ENCODE measurements at places on chromosomes 7 and 10.

GRCh38 chr10:17644485-17644943 lies 563 bp downstream of the STAM start:
- DNase-seq, result no peak

GRCh38 chr7:26944501-26945358 lies 80.3 kb upstream of the SKAP2 start:
- DNase-seq, result no peak

- no peak for DNase-seq
Observed at GRCh38 chr10:34727595-34728033, 87.5 kb downstream of the PARD3 start.

DNA sequence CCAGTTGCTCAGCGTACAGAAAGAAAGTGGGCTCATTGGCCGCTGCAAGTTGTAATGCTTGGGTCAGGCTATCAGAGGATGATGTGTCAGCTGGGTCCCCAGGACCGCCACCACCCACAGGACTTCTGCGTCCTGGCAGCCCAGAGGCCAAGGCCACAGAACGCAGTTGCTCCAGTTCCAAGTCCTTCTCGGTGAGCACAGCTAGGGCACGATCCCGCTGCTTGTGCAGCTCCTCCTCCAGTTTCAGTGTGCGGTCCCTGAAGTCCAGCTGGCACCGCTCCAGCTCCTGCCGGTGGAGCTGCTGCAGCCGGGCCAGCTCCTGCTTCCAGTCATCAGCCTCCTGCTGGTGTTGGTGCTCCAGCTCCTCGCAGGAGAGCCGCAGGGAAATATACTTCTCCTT lies 3.0 kb downstream of the GCC1 start:
- DNase-seq, result peak; percentile 85

- DNase-seq, result no peak
Observed at GRCh38 chr10:59687657-59688056, 22.0 kb downstream of the SLC16A9 start.

DNA sequence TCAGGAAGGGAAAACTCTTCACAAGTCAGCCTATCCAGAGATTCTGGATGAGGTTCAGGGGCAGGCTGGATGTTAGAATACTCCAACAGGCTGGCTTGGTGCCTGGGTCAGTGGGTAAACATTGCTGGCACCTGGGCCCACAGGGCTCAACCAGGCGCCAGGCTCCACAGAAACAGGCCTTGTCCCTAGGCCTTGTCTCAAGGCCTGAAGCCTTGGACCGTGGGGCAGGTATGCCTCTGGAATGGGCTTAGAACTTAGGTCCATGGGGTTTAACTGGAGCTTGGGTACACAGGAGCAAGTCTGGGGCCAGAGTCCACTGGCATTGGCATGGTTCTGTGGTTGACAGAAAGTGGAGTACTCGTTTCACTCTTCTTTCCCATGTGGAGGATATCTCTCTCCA lies 263.0 kb upstream of the ETV1 start:
- no peak for DNase-seq

DNA sequence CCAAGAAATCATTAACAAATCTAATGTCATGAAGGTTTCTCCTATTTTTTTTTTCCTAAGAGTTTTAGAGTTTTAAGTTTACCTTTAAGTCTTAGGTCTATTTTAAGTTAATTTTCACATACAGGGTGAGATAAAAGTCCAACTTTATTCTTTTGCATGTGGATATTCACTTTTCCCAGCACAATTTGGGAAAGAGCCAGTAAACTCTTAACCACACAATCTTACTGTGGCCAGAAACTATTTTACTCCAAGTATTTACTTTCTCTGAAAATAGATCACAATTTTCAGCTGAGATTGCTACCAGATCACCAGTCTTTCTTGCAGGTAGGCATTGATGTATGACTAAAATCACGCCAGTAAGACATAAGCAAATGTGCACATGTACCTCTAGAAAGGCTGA lies 728.5 kb downstream of the TNS3 start:
- no peak for DNase-seq

DNA sequence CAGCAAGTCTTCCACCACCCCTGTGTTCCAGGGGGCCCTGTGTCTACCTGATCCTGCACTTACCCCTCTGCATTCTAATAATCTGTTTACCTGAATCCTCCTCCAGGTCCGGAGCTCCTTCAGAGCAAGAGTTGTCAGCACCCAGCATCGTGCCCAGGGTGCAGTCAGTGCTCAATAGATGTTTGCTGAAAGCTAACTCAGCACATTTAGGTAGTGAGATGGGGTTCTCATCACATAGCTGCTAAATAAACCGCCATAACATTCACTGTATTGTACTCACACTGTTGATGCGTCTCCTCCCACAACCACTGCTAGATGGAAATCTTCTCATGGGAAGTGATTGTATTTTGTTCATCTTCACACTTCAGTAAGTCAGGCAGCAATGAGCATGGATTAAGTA lies 376.5 kb upstream of the C7orf33 start:
- no peak for DNase-seq

DNA sequence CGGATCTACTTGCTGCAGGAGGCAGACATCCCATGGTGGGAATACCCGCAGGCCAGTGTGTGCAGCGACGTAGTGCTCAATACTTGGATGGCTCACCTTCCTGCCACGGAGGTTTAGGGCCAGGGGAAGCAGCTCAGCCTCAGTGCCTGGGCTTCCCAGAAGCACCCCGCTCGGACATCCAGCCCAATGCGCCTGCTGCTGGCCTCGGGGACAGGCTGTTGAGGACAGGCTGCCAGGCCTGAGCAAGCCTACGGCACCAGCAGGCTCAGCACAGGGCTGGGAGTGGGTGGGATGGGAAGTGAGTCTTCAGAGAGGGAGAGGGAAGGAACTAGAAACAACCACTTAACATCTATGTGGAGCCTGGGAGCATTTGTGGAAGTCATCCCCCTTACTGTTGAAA lies 441.3 kb upstream of the MGMT start:
- DNase-seq, result no peak

GRCh38 chr7:115136796-115137443 lies 215.0 kb downstream of the MDFIC start:
- no peak for DNase-seq

- DNase-seq, result no peak
Observed at GRCh38 chr7:92648067-92648466, 57.9 kb upstream of the FAM133B start.

GRCh38 chr10:73931767-73932619 lies 21.1 kb downstream of the PLAU start:
- DNase-seq, result no peak

DNA sequence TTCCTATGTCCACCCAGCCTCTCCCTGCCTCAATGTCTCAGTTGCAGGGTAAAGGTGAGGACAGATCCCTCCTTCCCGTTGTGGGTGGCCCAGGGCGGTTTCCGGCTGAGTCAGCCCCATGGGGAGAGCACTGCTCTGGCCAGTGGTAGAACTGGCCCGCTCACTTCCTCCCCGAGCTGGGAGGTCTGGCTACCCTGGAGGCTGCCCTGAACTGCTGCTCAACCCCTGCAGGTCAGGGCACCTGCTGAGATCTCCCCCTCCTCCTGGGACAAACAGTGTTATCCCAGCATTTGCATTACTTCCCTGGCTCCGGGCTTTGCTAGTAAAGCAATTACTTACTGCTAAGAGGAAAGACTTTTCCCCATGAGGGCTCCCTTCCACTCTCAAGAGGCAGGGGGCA lies 21.4 kb upstream of the IMPDH1 start:
- DNase-seq, result no peak

- no peak for DNase-seq
Observed at GRCh38 chr7:46746695-46747687, 825.9 kb upstream of the IGFBP3 start.

GRCh38 chr7:64653721-64654401 lies 12.1 kb upstream of the ZNF107 start:
- DNase-seq, result no peak

DNA sequence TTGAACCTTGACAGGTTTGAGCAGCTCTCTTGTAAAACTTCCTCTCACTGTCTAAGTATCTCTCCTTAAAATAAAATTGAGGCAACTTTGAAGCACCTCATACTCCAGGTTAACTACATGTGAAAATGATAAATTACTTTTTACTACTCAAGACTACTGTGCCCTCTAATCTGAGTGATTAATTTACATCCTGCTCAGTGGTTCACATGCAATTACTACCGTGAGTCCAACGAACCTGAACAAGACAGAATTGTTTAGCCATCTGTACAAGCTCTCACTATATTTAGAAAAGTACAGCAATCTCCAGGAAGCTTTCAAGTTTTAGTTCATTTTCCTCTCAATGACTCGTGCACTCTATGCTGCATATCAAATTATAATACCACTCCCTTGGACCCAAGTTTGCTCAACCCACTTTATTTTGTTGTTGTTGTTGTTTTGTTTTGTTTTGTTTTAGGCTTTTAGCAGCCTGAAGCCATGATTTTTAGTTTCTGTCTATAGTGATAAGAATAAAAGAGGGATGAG lies 21.2 kb downstream of the PDE1C start:
- no peak for DNase-seq

GRCh38 chr10:8758029-8758428 lies 703.5 kb downstream of the GATA3 start:
- no peak for DNase-seq

DNA sequence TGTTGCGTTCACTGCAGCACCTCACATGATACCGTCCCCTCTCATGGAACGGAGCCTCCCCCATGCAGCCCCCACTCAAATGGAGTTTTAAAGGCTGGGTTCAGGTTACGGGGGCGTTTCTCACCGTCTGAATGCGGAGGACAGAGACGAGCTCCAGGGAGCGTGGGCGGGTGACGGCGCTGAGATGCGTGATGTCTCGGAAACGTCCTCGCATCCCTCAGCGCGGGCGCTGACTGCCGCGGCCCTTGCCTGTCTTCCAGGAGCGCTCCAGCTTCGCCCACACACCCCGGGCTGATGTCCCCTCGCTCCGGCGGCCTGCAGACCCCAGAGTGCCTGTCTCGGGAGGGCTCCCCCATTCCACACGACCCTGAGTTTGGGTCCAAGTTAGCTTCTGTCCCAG lies 16.6 kb upstream of the AP5Z1 start:
- DNase-seq, result no peak

- no peak for DNase-seq
Observed at GRCh38 chr7:22481726-22482125, 18.3 kb downstream of the STEAP1B start.

GRCh38 chr10:91007655-91008054 lies 86.8 kb upstream of the ANKRD1 start:
- no peak for DNase-seq

DNA sequence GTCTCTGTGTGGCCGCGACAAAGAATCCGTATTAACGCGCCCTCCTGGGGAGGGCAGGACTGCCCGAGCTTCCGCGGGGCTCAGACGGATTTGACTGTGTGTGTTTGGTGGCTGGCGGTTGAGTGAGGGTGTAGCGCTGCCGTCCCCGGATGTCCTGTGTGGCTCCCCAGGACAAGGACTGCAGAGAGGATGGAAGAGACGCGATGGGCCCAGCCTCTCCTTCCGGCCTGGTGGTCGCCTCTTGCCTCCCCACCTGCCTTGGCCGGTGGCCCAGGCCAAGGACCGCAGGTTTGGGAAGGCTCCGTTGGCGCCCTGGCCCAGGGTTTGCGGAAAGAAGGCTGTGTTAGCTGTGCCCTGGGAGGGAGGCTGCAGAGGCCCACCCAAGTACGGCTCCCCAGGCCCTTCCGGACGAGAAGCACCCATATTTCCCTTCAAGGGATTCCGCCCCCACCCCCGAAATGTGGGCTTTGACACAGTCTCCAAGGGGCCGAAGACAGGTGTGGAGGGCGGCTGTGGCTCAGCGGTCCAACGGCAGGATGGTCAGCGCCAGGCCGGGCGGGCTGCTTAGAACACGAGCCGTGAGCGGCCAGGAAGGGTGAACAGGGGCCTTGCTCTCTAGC lies 2.3 kb downstream of the UNCX start:
- no peak for DNase-seq

GRCh38 chr7:77827999-77828398 lies 29.4 kb downstream of the PHTF2 start:
- no peak for DNase-seq

- DNase-seq, result no peak
Observed at GRCh38 chr10:44988957-44989585, 10.5 kb upstream of the DEPP1 start.

DNA sequence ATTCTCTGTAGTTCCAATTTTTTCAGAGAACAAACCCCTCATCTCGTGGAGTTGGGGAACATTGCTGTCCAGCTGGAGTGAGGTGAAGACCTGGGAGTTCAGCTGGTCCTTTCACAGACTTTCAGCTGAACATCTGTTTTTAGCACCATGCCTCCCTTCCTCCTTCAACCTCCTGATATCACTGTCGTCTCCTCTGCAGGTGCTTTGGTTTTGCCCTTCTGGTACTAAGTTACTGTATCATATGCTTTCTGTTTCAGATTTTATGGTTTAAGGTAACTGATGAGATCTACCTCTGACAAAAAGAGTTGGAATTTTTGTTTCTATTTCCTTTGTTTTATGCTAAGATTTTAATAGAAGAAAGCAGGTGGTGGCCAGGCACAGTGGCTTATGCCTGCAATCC lies 102.9 kb downstream of the ZNF438 start:
- DNase-seq, result no peak

GRCh38 chr10:34112171-34112782 lies 702.8 kb downstream of the PARD3 start:
- DNase-seq, result no peak

GRCh38 chr7:137074391-137075030 lies 206.1 kb downstream of the CHRM2 start:
- no peak for DNase-seq

- DNase-seq, result no peak
Observed at GRCh38 chr7:98283887-98284222, 2.4 kb downstream of the BRI3 start.

DNA sequence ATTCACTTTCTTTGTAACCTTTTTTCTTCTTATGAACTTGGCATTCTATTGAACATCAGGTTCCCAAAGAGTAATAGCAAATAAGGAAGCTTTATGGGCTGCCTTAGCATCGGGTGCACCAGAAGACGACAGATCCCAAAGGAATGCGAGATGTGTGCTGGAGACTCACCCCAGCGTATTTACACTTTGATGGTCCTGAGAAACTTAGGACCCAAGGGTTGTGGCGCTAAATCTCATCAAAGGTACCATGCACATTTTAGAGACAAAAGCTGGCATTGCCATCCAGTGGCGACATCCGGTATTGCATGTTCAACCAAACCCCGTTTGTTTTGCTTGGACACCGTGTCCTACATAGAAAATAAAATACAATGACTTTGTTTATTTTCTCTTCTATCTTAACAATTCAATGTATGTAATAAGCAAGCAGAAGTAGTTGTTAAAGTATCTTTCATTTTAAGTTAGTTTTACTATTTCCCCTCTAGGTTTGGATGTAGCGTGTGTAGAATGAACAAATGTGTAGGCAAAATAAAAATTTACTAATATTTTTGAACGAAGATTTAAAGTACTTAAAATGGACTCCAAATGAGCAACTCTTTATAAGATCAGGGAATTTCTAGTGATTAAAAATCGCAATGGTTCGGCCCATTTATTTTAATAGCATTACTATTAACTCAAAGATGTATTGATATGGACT lies 1154.8 kb downstream of the GATA3 start:
- peak; percentile 88 for DNase-seq

GRCh38 chr7:37832194-37832593 lies 16.2 kb upstream of the NME8 start:
- DNase-seq, result peak; percentile 62

GRCh38 chr7:55133630-55134358 lies 115.0 kb downstream of the EGFR start:
- no peak for DNase-seq

GRCh38 chr7:22577470-22578001 lies 77.5 kb upstream of the STEAP1B start:
- DNase-seq, result no peak
